ENCODE measurements at places on chromosomes 1 and 21.
A peak's percentile ranks its signal among the peaks of the same experiment; 100 is the strongest.

DNA sequence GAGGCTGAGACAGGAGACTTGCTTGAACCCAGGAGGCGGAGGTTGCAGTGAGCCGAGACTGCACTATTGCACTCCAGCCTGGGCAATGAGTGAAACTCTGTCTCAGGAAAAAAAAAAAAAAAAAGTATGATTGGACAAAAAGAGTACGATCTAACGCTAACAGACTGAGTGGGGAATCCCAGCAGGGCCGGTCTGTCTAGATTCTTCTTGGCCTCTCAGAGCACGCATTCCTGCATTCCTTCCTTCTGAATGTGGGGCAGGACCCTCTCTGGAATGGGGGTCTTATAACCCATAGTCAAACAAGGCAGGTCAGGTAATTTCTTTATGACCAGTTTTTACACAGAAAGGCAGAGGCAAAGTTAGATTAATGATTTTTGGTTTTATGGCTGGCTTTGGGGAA, 92.0 kb upstream of the PPM1J start:
- DNase-seq, result no peak

- DNase-seq, result no peak
Observed at GRCh38 chr21:45857761-45858160, 123.8 kb upstream of the COL6A1 start.

DNA sequence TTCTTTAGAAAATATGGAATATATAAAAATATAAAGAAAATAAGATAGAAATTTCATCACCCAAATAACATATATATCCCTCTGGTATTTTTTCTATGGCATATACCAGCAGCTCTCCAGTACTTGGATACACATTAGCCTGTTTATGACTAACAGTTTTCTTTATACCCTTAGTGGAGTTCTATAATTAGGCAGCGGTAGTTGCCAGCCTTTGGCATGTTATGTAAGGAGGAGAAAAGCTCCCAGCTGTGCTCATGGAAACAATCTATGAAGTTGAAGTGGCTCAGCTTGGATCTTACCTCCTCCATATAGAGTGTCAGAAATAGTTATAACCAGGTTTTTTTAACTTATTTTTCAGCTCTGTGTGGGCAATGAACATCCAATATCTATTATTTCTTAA, 1636.8 kb downstream of the AMY1C start:
- no peak for DNase-seq

DNA sequence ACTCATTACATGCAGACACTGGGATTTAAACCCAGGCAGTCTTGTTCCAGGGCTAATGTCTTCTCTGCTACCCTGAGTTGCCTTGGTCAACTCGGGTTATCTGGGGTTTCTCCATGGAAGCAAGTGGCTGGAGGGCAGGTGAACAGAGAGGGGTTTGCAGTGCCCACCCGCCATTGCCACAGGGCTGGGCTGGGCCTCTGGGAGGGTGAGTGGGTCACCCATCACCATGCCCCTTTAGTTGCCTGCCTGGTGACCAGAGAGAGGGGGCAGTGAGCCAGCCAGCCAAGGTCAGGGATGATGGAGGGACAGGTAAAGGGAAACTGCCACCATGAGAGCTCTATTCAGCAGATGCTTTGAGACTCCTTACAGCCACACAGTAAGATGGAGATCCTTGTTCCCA, 53.2 kb downstream of the GRIK3 start:
- no peak for DNase-seq

DNA sequence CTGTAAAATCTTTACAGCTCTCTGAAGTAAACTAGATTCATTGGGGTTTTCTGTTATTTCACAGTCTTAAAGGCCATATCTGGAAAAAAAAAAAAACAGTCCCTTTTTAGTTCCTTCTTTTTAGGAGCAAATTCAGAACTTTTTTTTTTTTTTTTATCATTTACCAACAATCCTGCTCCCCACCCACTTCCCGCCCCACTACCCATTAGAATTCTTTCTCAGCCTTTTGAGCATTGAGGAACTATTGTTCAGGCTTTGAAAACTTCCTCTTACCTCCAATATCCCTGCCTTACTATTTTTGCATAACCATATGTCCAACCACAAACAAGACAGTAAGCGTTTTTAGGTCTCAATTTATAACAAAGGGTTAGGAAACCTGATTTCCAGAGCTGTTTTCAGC, 330.1 kb downstream of the PLPP3 start:
- no peak for DNase-seq

GRCh38 chr21:34360488-34361241, 3.1 kb upstream of the KCNE2 start:
- no peak for DNase-seq

DNA sequence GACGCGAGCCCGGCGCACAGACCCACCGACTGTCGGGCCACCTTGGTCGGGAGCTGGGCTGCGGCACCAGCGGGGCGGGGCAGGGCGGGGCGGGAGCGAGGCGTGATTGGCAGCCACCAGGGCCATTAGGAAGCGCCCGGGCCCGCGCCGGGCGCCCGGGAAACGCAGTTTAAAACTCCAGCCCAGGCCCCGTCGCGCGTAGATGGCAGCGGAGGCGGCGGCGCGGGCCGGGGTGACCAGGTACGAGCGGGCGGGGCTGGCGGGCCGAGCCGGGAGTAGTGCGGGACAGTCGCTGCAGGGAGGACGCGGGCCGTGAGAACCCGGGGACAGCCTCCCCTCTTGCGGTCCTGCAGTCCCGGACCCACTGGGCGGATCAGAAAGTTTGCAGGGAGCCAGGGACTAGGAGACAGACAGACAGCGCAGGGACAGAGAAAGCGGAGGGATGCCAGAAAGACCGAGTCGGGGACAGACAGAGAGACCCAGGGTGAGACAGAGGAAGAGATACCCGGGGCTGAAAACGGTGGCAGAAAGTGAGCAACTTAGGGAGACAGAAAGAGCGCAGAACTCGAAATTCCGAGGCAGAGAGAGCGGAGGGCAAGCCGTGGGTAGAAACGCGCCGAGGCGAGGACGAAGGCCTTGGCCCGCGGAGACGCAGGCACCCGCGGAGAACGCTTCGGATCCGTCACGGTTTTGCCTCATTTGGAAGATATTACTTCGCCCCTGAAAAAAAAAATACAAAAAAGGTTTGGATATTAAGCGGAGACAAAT, at the start of gene DMBX1:
Gene DMBX1 (plus strand): TSS at position 199 of the 768 bp plus-strand sequence. CDS start 17,175 bp downstream, outside the sequence.
- peak; percentile 57 for DNase-seq

DNA sequence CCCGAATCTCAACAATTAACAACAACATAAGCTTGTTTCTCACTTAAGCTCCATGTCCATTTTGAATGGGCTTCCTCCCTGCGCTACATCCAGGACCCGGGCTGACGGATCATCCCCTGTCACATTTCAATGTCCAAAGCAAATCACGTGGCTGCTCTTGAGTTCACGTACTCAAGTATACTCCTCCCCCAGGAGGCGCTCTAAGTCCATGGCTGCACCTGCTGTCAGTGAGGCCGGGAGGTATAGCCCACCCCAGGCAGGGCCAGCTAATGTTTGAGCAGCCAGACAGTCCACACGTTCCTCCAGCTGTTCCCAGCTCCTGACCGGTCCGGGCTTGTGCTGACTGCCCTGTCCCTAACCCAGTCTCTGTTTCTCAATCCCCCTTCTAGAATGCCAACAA, 220.8 kb downstream of the SLC35F3 start:
- peak; percentile 75 for DNase-seq

Data from glutamatergic neuron (in vitro differentiated cells).